ENCODE measurements at places on chromosomes 3 and 15.

DNA sequence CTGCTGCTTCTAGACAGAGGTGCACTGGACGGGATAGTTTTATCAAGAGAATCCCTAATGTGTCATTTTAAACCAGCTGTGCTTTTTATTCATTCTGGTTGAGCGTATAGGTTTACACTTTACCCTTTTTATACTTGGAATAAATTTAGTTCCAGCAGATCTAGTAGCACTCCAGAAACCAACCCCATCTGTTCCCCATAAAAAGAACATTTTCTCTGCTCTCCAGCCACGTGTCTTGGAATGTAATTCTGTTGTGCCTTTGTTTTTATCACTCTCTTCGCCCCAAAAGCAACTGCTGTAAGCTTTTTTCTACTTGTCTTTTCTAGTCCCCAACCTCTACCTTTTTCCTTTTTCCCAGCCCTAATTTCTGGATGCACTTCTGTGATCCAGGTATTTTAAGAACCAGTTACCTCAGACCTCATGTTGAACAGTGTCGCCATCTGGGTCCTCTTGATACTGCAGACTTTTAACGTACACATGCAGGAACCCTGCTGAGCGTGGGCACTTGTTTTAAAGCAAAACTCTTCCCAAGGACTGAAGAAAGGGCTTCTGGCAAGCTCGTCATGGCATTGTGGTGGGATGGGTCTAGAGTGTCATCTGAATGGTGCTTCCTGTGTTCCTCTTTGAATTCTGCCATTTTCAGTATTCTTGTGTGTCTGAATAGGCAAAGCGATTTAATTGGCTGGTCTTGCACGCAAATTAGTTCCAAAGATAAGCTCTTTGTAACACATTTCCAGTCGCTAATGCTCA lies 5.7 kb upstream of the EXOG start:
- DNase-seq, result no peak

DNA sequence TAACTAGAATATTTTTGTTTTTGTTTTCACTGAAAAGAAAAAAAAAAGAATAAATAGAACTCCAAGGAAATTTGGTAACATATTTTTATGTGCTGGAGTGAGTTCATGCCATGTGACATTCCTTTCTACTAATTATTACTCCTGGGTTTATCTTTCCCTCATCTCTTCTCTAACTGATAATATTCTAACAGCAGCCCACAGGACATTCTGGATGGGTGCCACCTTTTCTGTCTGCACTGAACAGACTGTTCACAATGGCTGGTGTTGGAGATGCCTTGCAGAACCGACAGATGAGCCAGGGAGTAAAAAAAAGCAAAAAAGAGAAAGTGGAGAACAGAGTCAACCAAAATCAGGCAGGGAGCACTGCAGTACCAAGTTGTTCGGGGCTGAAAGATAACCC lies 151.3 kb downstream of the OR4M2 start:
- no peak for DNase-seq

DNA sequence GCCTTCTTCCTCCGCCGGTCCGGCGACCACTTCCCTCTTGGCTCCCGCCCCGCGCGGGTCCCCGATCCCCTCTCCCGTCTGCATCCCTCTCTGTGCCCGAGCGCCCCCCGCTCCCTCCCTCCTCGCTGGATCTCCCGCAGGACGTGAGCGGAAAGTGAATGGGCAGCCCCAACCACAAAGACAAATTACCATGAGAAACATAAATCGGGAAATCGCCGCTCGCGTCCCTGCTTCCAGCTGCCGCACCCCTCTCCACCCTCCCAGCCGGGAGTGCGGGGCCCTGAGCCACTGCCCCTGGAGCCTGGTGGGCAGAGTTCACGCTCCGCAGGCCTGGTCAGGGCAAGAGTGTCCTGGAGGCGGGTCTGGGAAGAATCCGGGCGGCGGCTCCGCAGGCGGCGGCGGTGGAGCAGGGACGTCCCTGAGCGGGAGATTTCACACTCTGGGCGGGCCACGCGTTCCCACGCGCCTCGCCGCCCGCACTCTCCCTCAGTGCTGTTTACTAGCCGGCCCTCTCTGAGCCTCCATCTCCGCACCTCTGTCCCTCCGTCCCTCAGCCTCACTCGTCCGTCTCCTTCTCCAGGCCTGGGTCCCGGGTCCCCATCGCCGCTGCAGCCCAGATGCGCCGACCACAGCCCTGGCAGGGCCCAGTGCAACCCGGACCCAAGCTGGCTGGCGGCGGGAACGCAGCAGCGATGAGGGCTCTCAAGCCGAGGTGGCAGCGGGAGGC lies 835 bp downstream of the SEMA5B start:
- no peak for DNase-seq

DNA sequence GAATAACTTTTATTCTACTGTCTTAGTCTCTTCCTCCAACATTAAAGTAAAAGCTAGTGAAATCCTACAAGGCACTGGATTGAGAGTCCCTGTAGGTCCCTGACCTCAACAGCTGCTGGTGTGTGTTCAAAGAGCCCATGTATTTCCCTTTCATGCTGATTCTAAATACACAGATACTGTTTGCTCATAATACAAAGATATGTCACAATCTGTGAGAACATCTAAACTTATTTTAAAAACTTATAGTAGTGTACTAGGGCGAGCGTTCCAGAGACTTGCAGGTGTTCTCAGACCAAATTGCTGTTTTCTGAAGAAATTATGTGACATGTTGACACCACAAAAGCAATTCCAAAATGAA lies 145.9 kb upstream of the LIPC start:
- DNase-seq, result no peak

DNA sequence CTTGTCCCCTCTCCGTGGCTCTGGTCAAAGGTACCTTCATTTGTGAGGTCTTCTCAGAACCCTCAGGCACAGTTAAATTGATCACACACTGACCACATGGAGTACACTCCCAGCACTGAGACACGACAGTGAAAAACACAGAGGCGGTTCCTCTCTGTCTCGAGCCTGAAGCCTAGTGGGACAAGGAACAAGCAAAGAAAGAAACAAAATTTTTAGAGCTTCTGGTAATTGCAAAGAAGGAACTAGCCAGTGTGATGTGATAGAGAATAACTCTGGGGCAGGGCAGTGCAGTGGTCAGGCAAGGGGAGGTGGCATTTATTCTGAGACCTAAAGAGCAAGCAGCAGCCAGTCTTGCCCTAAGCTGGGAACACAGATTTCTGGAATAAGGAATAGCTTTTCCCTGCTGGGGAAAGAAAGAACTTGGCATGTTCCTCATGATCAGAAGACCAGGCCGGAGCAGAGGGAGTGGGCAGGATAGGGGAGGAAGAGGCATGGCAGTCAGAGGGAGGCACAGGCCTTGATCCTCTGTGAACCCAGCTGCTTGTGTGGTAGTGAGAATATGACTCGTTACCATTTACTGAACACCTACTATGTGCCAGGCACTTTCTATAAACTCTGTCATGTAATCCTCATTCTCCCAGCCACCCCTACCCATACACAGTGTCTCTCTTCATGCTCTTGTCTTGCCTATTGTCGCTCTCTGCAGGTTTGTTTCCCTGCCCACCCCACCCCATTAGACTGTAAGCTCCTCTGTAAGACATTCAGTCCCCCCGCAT lies 262.3 kb upstream of the HES1 start:
- DNase-seq, result no peak

DNA sequence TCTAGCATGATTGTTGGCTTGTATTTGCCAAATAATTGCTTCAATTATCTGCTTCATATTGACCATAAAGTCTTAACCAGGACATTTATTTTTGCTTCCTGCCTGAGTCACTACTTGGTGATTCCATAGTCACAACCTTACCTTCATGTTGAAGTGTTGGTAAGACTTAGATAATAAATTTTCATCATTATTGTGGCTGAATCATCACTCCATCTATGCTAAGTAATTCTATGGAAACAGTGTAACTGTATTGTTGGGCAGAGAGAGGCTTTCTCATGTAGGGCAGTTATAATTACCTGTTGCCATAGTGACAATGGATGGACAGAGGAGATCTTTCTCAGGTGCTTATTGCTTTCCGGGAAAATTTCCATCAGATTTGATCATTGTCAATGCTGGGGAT lies 330.7 kb upstream of the LRRC3B start:
- DNase-seq, result no peak

DNA sequence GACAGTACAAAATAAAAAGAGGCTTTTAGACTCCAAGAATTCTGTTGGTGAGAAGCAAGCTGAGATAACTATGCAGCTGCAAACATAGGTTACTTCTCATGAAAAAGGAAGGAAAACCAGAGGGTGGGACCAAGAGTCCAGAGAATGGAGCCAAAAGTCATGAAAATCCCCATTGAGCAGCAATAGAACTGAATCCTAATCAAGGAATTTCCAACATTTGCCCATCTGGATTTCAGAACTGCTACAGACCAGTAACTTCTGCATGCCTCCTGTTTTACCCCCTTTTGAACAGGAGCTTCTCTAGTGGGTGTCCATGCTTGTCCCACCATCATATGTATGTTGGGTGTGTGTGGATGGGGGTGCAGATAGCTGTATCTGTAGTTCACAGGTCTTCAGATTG lies 33.6 kb upstream of the BNC1 start:
- DNase-seq, result no peak
